ENCODE measurements at places on chromosomes 11 and 22. TPM values are rescaled to one million over a fixed set of nuclear protein-coding genes. Genes with fewer than 3 reads are reported as not detected.

- peak; percentile 80 for DNase-seq
These were observed 615 bp downstream of the POLD4 start for GRCh38 chr11:67352546-67353316.

- DNase-seq, result no peak
These were observed 28.4 kb downstream of the TAB1 start for GRCh38 chr22:39427751-39428596.

DNA sequence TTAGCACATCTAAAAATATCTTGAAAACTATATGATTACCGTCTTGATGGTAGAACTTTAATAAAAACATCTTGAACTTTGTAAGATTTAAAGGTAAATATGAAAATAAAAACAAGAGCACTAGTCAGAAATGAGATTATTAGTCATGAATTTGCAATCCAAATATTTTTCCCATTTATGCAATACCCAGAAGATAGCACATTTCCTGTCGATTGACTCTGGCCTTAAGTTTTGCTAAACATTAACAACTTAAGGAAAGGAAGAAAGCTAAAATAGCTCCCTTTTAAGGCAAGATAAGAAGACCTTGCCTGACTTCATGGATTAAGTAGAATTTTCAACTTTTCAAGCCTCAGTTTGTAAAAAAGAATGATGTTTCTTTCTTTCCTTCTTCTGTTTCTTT lies 1374.7 kb upstream of the RAG2 start:
- no peak for DNase-seq

DNA sequence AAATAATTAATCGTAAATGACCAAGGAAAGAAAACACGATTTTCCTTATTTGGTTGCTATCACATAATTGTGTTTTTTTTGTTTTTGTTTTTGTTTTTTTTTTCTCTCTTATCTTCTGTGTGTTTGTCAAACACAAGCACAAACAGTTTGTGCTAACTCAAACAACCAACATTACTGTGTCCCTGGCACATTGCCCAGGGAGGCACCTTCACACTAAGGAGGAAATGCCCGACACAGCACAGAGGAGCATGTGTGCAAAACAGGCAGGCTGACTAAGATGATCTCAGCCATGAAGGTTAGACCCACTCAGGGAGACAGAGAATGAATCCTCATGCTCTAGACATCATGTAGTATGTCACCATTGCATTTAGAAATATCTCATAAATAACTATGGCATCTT lies 130.1 kb downstream of the SOX6 start:
- peak; percentile 55 for DNase-seq

CNGA4 gene
- total RNA-seq, result not detected

SMC1B gene
- total RNA-seq, result not detected

All from Right ventricle myocardium inferior (tissue), 1 donor.